Activated T-cell treated with anti-CD3 and anti-CD28 coated beads, Interleukin-2, amount 50 U/mL, for 72 hours (primary cell): ENCODE measurements at places on chromosomes 7 and 10. TPM values are rescaled to one million over a fixed set of nuclear protein-coding genes. Genes with fewer than 3 reads are reported as not detected.

Gene SPAM1
- total RNA-seq = not detected

Gene CISD1
- 34.5 TPM for total RNA-seq

Gene ANXA8L1
- total RNA-seq = not detected

Gene SPDYE2
- total RNA-seq = not detected

Gene STYXL1
- 52.0 TPM for total RNA-seq

Gene CRYGN
- 0.53 TPM for total RNA-seq
